GM20000 (cell line): ENCODE measurements at places on chromosomes 3 and 15.

GRCh38 chr15:87263871-87264270, 992.7 kb downstream of the NTRK3 start:
- DNase-seq = no peak

DNA sequence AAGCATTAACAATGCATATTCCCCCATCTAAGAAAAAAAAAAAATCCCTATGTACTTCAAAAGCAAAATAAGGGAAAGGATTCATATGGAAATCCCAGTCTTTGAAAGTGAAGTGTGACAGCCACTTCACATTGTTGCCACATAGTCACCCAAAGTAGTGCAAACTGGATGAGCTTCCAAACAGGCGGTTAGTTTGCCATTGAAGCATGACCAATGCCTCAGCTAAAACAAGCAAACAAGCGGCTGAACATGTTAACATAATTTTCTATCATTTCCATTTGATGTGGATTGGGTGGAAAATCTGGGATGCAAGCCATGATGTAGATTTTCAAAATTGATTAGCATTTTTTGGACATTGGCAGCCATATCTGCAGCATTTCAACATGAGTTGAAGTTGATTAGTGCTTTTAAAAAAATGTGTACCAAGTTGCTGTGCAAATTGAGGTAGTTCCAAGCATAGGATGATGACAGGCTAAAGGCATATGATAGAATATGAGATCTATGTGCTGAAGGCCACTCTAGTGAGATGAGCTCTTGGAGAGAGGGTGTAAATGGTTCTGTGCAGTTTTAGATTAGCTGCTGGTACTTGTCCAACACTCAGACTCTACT, 405.2 kb downstream of the NR2F2 start:
- no peak for DNase-seq

DNA sequence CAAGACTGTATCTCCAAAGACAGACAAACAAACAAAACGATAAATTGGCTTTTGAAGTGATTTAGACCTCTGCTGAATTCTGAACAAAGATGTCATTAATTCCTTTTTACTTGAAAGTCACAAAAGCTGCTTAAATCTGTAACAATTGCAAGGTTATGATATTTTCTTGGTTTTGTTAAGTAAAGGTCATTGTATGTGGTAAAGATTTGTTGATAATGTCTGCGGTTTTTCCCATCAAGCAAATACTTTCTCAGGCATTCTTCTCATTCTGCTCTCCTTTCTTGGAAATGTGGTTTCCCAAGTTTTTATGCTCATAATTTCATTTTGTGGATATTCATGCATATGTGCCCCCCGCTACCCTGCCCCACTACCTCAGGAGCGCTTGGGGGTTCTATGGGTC, 116.5 kb downstream of the SLMAP start:
- DNase-seq = no peak

DNA sequence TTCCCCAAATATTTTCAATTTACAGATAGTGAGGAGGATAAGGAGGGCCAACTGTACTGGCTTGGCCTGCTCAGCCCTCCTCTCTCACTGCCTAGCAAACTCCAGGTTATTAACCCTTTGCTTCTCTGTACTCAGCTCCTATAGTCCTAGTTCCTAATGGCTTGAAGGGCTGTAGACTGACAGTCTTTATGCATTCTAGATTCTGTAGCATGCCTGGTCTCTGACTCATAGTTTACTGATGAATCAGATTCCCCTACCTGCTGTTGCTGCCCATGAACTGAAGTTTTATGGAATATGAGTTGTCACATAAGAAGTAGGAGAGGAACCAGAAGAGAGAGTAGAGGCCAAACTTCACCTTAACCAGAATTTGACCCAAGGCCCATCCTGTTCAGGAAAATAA, 27.1 kb upstream of the MAP3K13 start:
- DNase-seq = no peak

DNA sequence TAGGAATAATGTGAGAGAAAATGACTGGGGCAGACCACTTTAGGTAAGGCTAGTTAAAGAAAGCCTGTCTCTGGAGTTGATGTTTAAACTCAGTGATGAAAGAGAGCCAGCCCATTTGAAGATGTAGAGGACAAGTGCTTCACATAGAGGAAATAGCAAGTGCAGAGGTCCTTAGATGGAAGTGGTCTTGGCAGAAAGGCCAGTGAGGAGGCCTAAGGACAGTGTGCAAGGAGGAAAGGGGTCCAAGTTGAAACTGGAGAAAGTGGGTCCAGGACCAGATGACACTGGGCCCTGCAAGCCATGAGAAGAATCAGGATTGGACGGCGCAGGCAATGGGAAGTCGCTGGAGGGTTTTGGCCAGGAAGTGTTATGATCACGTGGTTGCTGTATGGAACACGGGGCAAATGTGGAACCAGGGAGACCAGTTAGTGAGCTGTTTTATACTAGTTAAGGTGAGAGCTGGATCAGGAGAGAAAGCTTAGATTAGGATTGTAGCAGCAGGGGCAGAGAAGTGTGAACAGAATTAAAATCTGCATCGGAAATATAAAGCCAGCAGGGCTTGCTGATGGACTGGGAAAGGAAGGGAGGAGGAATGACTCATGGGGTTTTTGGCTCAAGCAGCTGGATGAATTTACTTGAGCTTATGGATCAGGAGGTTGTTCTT, 48.0 kb upstream of the SCAANT1 start:
- DNase-seq = no peak

DNA sequence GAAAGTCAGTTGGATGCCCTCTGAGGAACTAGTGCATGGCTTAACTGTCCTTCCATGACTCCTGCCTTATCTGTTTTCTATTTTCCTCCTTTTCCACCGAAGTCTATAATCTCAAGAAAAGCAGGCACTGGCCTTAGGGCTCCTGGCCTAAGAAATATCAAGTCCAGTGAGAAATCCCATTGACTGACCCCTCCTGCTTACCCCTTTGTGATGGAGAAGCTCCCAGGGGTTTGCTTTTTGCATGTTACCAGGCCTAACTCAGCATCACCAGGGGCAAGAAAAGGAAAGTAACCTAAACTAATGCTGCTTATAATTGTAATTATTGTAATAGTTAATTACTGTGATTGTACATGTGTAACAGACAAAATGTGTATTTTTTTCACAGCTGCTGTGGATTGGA, 21.7 kb downstream of the CCR3 start:
- DNase-seq = no peak

GRCh38 chr3:195711813-195712534, 8.8 kb upstream of the MUC20 start:
- no peak for DNase-seq

DNA sequence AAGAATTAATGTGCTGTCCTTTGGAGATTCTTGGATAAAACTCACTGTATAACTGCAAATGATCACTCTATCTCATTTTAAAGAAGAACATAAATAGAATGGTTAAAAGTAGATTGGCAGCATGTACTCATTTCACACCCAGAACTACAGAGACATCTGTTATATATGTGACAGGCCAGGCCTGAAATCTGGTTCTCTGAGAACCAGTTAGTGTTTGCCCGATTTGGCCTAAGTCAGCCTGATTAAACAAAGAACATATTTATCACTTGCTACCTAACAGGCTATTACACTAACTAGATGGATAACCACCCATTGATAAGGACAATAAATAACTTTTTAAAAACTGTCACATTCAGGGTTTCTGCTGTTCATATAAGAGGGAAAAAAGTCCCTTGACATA, 460.1 kb downstream of the CNTN4 start:
- no peak for DNase-seq

DNA sequence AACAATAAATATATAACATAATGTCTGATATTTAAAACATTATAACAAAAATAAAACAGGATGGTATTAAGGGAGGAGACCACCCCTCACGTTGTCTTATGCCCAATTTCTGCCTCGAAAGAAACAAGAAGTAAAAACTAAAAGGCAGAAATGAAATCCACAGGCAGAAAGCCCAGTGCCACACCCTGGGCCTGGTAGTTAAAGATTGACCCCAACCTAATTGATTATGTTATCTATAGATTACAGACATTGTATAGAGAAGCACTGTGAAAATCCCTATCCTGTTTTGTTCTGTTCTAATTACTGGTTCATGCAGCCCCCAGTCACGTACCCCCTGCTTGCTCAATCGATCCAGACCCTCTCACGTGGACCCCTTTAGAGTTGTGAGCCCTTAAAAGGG, 22.3 kb upstream of the ACP3 start:
- no peak for DNase-seq

GRCh38 chr3:194632809-194633348, 340 bp downstream of the TMEM44 start:
- DNase-seq = no peak

- no peak for DNase-seq
Measured at GRCh38 chr15:36484038-36484778, 95.2 kb upstream of the CDIN1 start.

GRCh38 chr15:91515188-91515754, 338.2 kb upstream of the SLCO3A1 start:
- no peak for DNase-seq

DNA sequence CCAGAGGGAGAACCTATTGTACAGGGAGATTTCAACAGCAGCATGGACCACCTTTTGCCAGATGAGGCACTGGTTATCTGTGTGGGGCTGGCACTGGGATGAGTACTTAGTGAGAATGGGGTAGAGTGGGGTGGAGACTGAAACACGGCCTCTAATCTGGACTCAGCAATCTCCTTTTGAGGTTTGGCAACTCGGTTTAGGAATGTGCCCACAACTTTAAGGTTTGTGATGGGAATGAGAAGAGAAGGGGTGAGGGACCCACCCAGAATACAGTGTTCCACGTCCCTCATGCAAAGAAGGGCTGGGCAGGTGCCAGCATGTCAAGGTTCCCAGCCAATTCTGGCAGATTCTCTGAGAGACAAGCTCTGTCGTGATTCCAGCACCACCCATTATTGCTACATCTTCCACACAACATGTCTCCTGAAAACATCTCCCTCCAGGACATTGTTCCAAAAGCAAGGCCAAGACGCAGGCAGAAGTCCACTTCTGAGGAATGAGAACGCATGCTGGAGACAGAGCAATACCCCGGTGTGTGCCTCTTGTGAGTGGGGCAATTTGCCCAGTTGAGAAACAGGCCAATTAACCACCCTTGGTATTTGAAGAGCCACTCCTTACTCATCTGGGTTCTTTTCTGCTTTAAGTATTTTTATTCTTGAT, 37.5 kb upstream of the CCR4 start:
- no peak for DNase-seq

DNA sequence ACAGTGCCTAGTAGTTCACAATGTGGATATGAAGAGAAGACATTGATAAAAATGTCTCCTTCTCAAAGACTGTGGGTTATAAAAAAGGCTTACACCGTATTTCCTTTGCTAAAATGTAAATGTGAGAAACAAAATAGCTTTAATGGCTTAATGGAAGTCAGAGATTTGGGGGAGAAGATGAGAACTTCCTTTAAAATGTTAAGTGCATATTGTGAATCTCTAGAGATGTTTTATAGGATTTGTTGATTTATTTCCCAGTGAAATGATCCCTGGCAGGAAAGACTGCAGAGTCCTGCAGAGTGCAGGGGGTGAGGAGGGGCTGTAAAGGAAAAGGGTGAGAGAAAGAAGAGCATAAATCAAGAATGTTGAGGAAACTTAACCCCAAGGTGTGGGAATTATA, 305.1 kb downstream of the GAP43 start:
- no peak for DNase-seq
